ENCODE measurements at places on chromosomes 6 and 20. TPM values are rescaled to one million over a fixed set of nuclear protein-coding genes. Genes with fewer than 3 reads are reported as not detected.

DNA sequence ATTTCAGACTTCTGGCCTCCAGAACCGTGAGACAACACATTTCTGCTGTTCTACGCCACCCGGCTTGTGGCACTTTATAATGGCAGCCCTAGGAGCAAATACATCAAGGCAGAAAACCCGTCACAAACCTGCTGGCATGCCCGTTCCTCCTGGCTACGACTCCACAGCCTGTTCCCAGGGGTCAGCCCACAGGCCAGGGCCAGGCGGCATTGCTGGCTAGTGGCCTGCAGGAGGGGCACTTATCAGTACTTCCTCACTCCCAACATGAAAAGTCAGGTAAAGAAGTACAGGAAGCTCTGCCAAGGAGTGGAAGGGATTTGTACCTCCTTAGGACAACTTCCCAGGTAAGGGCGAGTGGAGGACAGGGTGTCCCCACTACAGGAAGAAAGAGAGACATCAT, 223.1 kb upstream of the AGPAT4 start:
- H3K4me3 ChIP-seq = no peak overlapping the region
- no peak overlapping the region for H3K27ac ChIP-seq
- no peaks in the 10 kb centered on the region for H3K36me3 ChIP-seq

DNA sequence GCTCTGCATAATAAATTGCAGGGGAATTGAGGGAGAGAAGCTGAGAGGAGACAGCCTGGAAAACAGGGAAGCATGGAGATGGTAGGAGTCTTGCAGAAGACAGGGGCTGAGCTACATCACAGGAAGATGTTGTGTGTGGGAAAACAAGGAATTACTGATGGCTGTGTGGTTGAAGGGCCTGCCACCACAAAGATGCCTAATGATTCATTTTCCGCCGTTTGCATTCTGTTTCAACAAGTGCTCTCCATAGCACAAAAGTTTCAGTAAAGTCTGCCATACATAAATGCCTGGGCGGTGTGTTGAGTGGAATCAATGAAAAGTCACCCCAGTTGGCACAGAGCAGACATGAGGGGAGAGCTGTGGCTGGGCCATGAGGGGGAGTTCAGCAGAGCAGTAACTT, 5.6 kb upstream of the KLHL31 start:
- H3K36me3 ChIP-seq = no peaks in the 10 kb centered on the region
- no peaks in the 10 kb centered on the region for H3K27me3 ChIP-seq
- no peak overlapping the region for H3K4me3 ChIP-seq
- no peaks in the 10 kb centered on the region for H3K4me1 ChIP-seq

GRCh38 chr6:111105578-111105977, 18.3 kb downstream of the SLC16A10 start:
- DNase-seq = peak; percentile 27
- no peaks in the 10 kb centered on the region for H3K27me3 ChIP-seq
- H3K36me3 ChIP-seq = no peaks in the 10 kb centered on the region
- no peak overlapping the region for H3K4me3 ChIP-seq
- no peak overlapping the region for H3K27ac ChIP-seq
- no peaks in the 10 kb centered on the region for H3K4me1 ChIP-seq

DNA sequence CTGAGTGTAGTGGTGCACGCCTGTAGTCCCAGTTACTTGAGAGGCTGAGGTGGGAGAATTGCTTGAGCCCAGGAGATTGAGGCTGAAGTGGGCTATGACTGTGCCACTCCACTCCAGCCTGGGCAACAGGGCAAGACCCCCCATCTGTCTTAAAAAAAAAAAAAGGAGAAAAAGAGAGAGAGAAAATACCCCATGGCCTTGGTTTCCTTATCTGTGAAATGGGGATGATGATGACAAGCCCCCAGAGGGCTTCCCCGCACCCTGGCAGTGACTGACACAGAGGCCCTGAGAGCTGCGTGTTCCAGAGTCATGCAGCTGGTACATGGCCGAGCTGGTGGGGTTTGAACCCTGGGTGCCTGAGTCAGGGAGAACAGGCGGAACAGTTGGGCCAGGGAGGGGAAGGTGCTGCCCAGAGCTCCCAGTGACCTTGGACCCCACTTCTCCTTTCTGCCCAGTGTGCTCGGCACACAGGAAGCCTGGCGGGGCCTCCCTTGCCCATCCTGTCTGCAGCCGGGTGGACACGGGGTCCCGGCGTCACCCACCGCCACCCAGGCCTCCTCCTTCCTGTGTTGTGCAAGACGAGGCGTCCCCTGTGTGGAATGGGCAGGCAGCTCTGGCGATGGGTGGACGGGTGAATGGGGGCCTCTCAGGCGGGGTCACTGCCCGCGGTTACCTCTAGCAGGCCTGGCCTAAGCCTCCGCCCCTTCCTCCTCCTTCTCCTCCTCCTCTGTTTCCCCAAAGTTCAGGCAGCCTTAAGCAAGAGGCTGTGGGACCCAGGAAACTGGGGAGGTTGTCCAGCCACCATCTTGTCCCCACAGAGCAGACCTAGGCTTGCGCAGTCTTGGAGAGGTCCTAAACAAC, 84.2 kb downstream of the CEBPB start:
- no peak overlapping the region for H3K4me3 ChIP-seq
- H3K27ac ChIP-seq = no peak overlapping the region
- no peaks in the 10 kb centered on the region for H3K4me1 ChIP-seq
- no peaks in the 10 kb centered on the region for H3K36me3 ChIP-seq
- no peak for DNase-seq

DNA sequence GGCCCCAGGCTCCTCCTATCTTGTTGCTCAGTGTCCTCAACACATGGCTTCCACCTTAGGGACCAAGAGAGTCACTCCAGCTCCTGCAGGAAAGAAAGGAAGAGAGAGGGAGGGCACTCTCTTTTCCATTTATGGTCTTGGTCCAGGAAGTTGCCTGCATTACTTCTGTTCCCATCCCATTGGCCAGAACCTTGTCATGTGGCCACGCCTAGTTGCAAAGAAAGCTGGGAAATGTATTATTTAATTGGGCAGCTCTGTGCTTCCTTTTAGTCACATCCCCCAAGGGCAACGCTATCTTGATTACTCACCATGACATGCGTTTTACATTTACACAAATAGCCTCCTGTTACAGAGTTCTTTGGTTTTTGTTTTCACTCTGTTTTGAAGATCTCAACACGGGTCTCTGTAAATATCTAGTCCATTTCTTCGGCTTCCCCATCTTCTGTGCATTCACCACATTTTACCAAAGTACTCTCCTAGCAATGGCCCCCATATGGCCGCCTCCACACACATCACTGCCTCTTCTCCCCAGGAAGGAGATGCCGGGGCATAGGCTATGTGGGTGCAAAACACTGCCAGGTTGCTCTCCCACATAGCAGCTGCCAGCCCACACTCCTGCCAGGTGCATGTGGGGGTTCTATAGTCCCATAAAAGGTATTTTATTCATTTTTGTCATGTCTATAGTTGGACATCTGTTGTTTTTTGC, 35.7 kb upstream of the ZMYND8 start:
- no peaks in the 10 kb centered on the region for H3K4me1 ChIP-seq
- DNase-seq = peak; percentile 23
- no peaks in the 10 kb centered on the region for H3K36me3 ChIP-seq

DNA sequence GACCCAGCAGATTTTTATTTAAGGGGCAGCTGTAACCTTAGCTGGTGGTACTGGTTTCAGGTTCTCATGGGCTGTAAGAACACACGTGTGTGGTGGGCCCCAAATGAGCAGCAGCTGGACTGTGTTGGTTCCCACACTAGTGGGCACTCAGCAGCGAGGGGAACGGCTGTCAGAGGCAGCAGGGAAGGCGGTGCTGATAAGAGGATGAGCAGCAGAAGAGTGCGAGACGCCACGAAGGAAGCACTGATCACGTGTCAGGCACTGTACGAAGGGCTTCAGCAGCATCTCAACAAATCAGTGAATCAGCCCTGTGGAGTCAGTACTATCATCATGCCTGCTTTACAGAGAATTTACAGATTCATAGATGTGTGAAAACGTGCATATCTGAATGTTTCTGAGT, 41.0 kb upstream of the EMILIN3 start:
- no peak overlapping the region for H3K27ac ChIP-seq
- no peaks in the 10 kb centered on the region for H3K27me3 ChIP-seq
- no peak for DNase-seq
- H3K36me3 ChIP-seq = peaks cover 32% of the 10 kb centered on the region

DNA sequence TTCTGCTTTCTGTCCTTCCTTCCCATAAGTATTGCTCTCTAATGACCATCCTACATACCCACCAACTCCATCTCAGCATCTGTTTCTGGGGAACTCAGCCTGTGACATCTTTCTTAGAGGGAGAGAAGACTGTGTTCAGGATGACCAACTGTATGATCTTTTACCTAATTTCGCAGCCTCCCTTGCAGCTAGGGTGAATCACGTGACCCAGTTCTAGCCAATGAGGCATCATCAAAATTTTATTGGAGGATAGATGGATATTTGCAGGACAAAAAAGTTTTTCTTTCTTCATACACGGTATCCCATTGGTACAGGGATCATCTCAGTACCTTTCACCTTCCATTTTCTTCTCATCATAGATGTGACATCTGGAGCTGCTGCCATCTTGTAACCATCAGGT, 14.4 kb upstream of the MC3R start:
- H3K27ac ChIP-seq = no peak overlapping the region
- no peak for DNase-seq
- H3K4me1 ChIP-seq = no peaks in the 10 kb centered on the region
- no peak overlapping the region for H3K4me3 ChIP-seq
- H3K36me3 ChIP-seq = no peaks in the 10 kb centered on the region

DNA sequence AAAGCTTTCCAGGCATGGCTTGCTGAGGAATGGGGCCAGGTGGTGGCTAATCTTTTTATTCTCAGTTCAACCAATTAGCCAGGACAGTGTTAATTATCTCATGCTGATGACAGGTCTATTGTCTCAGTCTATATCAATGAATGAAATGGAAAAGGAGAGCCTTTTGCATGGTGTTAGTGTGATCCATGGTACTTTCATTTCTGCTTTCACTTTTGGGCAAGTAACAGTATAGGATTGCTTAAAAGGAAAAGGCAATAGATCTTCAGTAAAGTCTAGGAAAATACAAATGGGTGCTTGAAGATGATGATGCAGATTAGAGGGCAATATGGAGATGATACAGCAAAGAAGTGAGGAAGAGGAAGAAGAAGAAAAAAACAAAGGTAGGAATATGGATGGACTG, 430.3 kb downstream of the TFAP2A start:
- DNase-seq = no peak
- no peaks in the 10 kb centered on the region for H3K36me3 ChIP-seq
- no peaks in the 10 kb centered on the region for H3K27me3 ChIP-seq
- no peak overlapping the region for H3K27ac ChIP-seq
- no peaks in the 10 kb centered on the region for H3K4me1 ChIP-seq
- H3K4me3 ChIP-seq = no peak overlapping the region

- no peak overlapping the region for H3K27ac ChIP-seq
- no peaks in the 10 kb centered on the region for H3K27me3 ChIP-seq
- no peak for DNase-seq
- no peaks in the 10 kb centered on the region for H3K36me3 ChIP-seq
- H3K4me3 ChIP-seq = no peak overlapping the region
Measured at GRCh38 chr6:126773112-126773805, 345.2 kb upstream of the RSPO3 start.

DNA sequence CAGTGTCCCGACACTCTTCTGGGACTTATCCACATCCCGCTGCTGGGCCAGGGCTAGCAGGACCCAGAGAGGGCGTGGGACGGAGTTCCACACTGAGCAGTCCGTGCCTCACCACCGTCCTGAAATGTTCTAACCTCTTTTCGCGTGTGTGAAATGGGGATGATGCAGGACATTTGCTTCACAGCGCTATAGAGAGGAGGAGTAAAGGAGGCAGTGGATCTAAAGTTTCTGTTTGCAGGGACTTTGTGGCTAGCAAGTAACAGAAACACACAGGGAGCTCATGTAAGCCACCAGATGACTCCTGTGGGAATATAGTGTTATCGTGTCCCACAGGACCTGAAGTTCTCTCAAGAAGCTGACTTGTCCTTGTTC, 634 bp downstream of the ITPA start:
- no peaks in the 10 kb centered on the region for H3K27me3 ChIP-seq
- H3K36me3 ChIP-seq = peaks cover 6% of the 10 kb centered on the region
- peak overlapping the region; percentile 65 for H3K27ac ChIP-seq
- H3K4me1 ChIP-seq = peaks cover 12% of the 10 kb centered on the region

GRCh38 chr6:26347699-26348098, 17.3 kb upstream of the BTN3A2 start:
- DNase-seq = no peak
- no peaks in the 10 kb centered on the region for H3K4me1 ChIP-seq
- no peak overlapping the region for H3K27ac ChIP-seq
- H3K4me3 ChIP-seq = no peak overlapping the region
- H3K27me3 ChIP-seq = no peaks in the 10 kb centered on the region

GRCh38 chr6:154868143-154868594, 126.9 kb upstream of the TIAM2 start:
- no peak overlapping the region for H3K27ac ChIP-seq
- no peaks in the 10 kb centered on the region for H3K36me3 ChIP-seq
- H3K4me3 ChIP-seq = no peak overlapping the region

DNA sequence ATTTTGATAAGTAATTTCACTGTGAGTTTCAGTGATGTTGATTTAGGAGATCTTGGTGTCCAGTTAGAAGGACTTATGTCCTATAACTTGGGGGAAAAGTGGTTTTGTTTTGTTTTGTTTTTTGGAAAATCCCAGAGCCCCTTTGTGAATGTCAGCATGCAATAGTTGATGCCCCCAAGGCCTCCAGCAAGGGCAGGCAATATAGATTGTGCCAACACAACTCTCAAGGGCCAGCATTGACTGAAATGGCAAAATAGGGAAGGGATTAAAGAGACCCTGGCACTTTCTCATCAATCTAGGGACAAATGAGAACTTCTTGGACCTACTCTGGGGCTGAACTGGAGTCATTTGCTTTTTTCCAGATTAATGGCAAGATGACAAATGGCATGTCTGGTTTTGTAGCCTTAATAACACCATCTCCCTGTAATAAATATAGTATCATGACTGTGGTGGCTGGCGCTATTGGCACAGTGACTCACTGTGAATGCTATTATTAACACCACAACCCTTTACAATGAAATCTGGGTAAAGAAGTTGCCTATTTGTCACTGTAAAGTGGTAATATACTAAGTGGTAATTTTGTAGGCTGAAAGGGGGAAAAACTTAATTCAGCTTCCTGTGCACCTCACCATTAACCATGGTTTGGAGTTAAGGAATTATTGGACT, 51.8 kb downstream of the ABRACL start:
- H3K27ac ChIP-seq = no peak overlapping the region
- no peak for DNase-seq
- no peak overlapping the region for H3K4me3 ChIP-seq
- H3K27me3 ChIP-seq = no peaks in the 10 kb centered on the region
- no peaks in the 10 kb centered on the region for H3K36me3 ChIP-seq

Gene LRP11
- polyA plus RNA-seq = 29.5 TPM

Gene BFSP1
- 7.1 TPM for polyA plus RNA-seq

Gene OR2H1
- polyA plus RNA-seq = not detected

Gene PROKR2
- 0.13 TPM for polyA plus RNA-seq

Gene SNPH
- 2.5 TPM for polyA plus RNA-seq
